ENCODE measurements at places on chromosomes 7 and 10.
A peak's percentile ranks its signal among the peaks of the same experiment; 100 is the strongest.

- DNase-seq: no peak
Measured at GRCh38 chr7:105003275-105003674, 10.7 kb upstream of the KMT2E start.

- no peak for DNase-seq
Measured at GRCh38 chr10:14624600-14624999, 150.1 kb downstream of the FAM107B start.

- DNase-seq: no peak
Measured at GRCh38 chr7:101162551-101163278, 2.7 kb downstream of the VGF start.

DNA sequence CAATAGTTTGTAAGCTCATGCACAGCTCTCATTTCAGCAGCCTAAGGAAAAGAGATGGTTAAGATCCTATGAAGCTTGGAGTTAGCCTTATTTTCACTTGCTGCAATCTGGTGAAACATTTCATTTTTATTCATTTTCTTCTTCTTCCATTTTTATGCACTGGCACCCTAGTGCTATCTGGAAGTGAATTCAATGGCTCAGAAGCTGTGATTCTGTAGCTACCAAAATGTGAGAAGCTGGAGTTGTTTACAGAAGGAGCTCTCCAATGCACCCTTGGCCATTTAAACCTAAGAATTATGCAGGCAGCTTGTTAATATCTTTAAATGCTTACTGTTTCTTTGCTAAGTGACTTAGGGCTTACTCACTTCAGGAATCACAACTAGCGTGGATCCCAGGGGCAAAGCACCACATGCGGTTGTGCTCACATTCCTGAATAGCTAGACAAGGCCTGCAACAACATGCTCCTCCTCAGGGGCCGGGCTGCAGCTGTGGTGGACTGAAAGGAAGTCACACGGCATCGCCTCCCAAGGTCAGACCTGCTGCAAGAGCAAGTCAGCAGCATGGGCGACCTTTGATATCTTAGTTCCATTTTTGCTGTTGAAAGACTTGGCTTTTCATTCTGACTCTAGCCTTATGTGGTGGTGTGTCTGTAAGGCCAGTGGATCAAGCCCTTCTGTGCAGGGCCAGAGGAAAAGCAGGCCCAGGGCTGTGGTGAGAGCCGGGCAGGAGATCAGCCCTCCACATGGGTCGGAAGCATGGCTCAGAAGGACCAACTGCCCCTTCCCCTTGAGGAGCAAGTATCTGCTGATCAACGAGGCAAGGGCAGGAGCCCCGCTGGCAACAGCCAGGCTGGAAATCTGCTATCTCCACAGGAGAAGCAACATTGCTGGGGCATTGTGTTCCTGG is 91.9 kb upstream of the MBL2 start:
- DNase-seq: no peak

GRCh38 chr10:103854686-103855391 is 537 bp downstream of the SH3PXD2A start:
- DNase-seq: no peak

DNA sequence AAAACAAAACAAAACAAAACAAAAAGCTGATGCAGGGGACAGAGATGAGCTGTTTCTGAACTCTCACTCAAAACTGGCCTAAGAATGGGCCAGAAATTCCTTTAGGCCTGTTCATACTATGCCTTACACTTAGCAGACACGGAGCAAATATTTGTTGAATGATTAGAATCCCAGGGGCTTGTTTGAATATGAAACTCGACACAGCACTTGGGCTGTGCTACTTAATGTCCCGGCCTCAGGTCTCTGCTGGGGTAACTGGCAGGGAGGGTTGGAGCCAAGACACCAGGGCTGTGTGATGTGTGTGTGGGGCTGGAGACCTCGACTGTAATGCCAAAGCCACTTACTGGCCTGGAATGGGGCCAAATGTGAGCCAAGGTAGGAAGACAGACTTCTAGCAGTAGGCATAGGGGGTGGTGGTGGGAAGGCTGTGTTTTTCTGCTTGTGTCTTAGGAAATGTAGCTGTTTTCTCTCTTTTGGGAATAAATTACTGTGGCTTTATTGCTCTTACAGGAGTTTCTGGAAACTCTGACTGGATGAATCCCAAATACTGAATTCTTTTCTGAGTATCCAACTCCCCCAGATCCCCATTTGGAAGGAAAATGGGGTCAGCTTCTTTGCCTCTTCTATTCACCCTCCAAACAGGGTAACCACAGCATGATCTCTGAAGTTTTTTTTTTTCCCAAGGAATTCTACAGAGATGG is 66.7 kb downstream of the EMX2 start:
- DNase-seq: no peak

- DNase-seq: peak; percentile 45
Measured at GRCh38 chr10:21495752-21496342, 29.6 kb downstream of the SKIDA1 start.

DNA sequence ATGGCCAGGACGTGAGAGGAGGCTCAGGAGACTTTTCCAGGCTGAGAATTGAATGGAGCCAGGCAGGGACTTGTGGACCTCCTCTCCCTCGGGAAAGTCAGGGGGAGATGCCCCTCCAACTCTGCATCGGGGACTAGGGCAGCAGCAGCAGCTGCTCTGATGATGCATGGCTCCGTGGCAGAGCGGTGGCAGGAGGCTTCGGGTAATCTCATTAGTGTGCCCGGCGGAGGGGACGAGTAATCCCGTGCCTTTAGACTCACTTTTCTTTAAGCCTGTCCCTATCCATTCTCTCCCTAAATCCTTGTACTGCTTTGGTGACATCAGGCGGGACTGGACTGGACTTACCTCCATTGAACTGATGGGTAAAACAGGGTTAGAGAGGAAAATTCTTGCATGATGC is 75.1 kb downstream of the ZMIZ1 start:
- no peak for DNase-seq

GRCh38 chr7:129529643-129530042 is 27.3 kb downstream of the SMKR1 start:
- DNase-seq: no peak
